Stimulated activated CD4-positive, alpha-beta T cell treated with anti-CD3 and anti-CD28 coated beads, Interleukin-1b, Interleukin-23, amount 100 ng/mL, for 24 hours (primary cell): ENCODE measurements at places on chromosomes 12 and 14.

- no peak for DNase-seq
These were observed 270.8 kb upstream of the PPFIA2 start for GRCh38 chr12:82029936-82030335.

DNA sequence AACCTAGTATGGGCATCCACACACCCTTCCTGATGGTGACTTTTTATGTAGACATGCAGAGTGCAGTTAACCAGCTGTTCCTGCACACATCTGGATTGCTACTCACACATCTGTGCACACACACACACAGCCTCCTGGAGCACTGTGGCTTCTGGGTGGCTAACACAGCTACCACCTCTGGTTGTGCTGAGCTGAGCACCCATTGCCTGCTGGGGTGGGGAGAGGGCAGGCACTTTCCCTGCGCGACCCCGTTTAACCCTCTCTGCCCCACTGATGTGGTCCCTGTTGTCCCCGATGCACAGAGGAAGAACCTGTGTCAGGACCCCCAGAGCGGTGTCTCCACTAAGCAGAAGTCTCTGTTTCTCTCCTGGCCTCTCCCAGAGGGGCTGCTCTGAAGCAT is 14.4 kb upstream of the SERPINA3 start:
- no peak for DNase-seq

- DNase-seq, result no peak
These were observed 13.8 kb downstream of the KIF26A start for GRCh38 chr14:104152246-104152575.

DNA sequence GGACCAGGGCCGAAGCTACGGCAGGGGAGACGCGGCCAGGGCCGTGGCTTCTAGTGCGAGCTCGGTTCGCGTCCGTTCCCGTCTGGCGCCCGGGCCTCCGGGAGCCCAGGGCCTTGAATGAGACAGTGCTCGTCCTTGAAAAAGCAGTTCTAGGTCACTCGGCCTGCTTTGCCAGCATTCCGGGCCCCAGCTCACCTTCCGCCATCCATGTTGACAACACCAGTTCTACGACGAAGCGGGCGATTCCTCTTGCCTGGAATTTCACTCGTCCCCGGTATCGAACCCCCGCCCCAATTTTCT is 4.5 kb downstream of the OR10AD1 start:
- DNase-seq, result peak; percentile 16

- no peak for DNase-seq
These were observed 53.5 kb downstream of the SLC38A6 start for GRCh38 chr14:61034416-61035120.

GRCh38 chr14:69027242-69027913 is 48.3 kb upstream of the ACTN1 start:
- DNase-seq, result no peak

DNA sequence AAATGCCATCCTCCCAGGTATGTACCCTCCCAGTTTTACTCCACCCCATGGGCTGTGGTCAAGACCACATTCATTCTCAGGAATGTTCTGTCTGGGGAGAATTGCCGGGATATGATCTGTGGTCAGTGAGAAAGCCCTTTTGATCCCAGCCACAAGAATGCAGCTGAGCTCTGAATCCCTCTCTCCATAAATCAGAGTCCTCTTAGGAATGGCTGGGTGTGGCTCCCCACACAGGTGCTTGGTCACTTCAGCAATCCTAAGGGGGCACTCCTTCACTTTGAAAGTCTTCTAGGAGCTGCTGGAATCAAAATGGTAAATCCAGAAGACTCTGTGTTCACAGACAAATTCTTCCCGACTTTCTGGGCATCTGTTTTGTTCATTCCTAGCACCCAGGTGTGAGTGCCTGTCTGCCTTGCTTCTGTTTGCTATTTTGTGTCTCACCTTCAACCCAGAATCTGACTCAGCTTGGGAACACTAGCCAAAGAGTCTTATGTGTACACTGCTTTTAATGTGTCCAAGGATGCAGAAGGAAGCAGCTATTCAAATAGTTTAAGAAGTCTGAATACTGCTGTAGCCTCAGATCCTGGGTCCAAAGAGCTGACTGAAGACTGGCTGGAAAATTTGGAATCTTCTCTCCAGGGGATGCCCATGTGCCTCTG is 144.6 kb upstream of the CDKN3 start:
- no peak for DNase-seq

DNA sequence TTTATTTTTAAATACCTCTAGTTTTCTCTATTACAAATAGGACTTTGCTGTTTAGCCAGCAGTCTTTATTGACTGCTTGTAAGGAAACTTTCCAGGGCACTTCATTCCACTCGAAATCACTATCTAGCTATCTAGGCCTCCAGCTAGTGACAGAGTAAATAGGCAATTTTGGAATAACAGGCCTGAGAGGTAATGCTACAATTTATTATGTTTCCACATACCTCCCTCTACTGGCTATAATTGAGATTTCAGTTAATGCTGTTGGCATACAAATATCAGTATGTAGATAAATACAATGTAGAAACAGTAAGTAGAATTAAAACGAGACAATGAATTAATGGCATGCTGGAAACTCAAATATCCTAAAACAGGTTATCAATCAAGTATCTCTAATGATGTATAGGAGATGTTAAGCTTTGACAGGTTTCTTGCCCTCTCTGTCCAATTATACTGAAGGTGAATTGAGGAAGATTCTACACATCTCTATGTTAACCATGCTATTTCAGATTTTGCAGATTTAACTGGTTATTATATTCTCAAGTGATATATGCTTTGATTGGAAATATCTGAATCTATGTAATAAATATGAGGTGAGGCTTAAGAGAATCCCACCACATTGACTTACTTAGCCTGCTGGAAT is 7.2 kb downstream of the DTD2 start:
- DNase-seq, result no peak

DNA sequence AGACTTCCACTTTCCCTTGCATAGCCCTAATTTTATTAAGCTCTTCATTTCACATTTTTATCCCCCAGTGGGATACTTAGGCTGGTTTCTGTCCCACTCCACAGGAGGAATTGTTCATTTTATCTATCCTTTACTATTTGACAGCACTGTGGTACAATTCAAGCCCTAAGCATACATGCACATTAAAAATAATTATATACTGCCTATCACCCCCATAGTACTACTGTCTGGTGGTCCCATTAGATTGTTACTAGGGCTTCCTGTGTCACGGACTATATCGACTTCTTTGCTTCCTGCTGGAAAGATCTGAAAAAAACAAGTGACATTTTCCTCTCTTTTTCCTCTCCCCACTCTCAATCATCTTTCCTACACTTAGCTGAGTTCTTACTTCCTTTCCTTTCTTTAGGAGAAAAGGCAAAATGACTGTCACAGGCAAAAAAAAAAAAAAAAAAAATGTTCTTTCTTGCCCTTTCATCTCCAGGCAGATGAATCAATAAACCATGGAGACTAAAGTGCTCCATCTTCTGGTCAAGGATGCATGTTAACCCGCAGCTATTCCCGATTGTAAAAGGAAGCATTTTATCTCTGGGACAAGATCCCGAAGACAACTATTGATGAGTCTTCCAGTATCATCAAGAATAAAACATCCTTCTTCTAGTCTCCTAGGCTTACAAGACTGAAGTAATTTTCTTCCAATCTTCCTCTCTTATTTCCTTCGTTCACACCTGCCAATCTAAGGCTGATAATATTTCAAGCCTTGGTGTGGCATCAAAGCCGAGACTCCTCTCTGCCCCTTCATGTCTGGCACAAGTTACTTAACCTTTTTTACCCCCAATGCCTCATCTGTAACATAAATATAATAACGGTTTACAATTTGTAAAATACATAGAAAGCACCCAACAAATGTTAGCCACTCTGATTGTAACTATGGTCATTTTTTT is 94.4 kb upstream of the PLEKHG7 start:
- DNase-seq, result no peak

GRCh38 chr14:100176811-100177327 is 17.4 kb upstream of the DEGS2 start:
- DNase-seq, result no peak

DNA sequence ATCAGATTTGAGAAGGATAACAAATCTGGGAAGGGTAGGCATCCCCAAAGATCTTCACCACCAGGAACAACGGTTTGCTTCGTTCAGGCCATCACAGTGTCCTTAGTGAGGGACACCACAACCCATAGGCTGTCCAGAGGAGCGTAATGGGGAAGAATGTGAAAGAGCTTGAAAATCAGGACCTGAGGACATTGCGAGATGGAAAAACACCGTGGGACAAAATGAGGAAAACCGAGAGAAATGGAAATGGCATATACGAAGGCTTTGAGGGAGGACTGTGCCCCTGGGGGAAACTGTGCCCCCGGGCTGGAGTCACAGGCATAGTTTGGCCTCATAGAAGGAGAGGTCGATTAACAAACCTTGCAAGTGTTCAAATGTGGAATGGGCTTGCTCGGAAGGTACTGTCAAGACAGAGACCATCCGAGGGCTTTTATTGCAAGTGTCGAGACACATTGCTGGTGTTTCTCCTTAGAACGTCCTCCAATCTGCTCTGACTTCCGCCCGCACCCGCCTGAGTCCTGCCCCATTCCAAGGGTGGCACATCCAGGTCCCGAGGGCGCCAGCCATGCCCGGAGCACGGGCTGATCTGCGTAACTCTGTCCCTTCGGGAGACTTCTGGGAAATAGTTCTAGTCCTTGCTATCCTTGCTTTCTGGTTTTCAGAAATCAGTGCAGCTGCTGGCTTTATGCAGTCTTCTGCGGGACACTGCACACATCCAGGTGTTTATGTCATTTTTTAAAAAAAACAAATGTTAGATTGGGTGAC is 885 bp upstream of the PALS1 start:
- peak; percentile 2 for DNase-seq

DNA sequence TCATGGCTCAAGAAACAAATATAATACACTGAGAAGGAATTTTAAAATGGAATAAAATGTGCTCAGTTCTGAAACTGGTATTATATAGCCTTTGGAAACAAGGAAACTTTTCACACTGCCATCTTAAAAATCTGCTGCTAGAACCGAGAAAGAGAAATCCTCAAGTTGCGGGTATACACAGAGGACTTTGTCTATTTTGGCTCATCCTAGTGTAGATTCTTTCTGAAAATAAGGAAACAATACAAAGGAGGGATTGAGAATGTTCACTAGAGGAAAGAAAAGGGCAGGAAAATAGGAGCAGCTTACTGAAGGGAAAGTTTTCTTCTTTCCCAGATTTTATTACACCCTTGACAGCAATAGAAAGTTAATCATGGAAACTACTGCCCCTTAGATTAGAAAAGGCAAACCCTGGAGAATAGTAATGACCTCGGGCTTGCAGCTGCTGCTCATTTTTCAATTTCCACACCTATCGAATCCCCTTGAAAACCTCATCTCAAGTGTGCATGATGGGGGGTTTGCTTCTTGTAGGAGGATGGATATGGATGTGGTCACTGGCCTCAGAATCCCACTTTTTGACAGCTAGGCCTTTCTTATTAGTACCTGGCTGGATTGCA is 104.6 kb downstream of the DAAM1 start:
- no peak for DNase-seq
